NCI-H226 (cell line): ENCODE measurements at places on chromosomes 3 and 15.

DNA sequence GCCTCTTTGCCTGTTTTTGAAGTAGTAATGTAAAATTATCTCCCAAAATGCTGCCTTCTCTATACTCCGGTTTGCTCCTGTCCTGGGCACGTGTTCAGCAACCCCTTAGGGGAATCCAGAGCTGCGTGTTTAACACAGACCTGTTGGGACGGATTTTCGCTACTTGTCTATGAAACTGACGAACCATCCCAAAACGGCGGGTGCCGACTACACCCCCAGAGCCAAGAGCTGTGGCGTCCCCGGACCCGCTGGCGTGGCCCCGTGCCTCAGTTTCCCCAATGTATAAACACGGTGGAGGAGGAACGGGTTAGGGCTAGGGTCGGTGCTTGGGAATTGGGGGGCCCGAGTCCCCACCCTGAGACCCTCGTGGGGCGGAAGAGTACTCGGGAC lies 473 bp downstream of the FHIT start:
- DNase-seq, result no peak

DNA sequence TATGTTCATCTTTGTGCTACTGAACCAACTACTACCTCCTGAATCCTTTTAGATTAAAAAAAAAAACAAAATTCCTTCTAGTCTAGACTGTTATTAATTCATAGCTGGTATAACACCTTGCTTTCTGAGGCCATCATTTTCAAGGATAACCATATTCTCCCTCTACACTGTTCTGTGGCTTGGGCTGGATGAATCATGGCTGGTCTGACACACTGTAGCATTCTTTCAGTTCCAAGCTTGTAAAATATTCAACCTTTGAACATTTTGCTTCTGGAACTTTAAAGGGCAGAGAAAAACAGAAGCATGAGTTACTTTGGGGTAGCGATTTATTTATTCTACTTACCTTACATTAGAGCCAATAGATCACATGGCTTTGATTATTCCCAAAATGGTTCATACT lies 7.6 kb downstream of the HSPBAP1 start:
- peak; percentile 71 for DNase-seq

DNA sequence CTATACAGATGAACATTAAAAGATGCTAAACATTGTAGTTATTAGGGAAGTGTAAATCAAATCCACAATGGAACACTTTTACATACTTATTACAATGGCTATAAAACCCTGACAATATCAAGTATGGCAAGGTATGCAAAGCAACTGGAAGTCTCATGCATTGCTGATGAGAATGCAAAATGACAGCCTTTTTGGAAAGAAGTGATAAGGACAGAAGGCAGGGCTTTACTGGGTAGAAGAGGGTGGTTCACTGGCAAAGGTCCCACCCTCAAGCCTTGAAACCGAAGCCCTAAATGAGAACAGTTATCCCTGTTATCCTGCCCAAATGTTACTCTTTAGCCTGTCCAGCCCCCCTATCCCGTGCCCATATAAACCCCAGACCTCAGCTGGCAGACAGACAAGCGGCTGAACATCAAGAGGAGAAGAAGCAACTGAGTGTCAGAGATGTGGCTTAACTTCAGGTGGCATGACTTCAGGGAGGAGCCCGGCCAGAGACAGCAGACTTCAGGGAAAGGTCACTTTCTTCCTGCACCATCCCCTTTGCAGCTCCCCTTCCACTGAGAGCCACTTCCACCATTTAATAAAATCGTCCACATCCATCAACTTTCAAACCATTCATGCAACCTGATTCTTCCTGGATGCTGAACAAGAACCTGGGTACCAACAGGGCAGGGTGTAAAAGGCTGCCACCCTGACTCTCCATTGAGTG lies 732 bp upstream of the GCSAM start:
- DNase-seq, result no peak

DNA sequence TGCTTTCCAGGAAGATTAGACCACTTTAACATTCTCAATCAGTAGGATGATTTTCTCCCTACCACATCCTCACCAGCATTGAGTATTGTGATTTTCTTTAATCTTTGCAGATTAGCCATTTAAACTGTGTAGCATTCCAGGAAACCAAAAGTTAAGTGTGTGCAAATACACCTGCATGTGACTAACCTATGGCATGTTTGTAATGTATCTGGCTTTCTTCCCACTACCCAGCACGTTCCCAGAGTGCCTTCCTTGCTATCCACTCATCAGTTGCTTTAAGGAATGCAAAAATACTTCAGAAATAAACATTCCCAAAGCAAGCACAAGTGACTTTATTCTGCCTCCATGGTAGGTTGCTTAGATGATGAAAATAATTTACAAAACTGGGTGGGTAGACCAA lies 74.2 kb downstream of the ATG7 start:
- peak; percentile 7 for DNase-seq

GRCh38 chr3:129028866-129029265 lies 27.8 kb downstream of the EFCC1 start:
- DNase-seq, result no peak

DNA sequence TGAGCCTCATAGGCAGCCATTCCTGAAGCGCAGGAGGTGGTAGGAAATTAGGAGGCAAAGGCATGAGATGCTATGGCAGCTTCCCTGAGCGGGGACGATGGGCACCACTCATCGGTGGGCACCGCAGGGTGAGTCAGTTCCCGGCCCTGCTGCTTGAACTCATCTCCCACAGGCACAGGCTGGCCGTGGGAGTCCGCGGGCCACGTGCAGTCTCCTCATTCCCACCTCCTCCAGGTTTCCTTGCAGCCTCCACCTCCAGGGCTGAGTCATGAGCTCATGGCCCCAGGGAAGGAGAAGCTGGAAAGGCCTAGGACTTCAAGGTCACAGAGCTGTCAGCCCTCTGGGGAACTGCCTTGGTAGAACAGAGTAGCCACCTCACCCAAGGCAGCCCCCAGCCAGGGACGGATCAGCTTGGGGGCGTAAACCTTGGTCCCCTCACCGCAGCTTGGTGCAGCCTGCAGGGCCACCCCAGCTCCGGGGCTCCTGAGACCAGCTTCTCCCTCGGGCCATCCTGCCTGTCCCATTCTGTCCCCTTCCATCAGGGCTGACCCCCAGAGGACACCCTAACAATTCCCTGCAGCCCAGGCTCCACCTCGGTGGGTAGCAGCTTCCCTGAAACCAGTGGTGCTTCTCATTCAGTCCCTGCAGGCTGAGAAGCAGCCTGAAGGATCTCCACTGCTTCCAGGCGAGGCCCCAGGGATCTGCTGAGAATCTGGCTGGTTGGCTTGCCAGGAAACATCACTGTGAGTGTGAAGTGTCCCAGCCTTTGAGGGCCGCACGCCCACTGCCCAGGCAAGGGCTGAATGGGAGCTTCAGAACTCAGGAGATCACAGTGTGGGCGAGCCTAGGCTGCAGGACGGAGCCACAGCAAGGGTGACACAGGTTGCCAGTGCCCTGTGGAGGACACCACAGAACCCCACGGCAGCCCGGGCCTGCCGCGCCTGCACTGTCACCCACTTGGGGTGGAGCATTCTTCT lies 150.7 kb upstream of the MEF2A start:
- DNase-seq, result peak; percentile 85

DNA sequence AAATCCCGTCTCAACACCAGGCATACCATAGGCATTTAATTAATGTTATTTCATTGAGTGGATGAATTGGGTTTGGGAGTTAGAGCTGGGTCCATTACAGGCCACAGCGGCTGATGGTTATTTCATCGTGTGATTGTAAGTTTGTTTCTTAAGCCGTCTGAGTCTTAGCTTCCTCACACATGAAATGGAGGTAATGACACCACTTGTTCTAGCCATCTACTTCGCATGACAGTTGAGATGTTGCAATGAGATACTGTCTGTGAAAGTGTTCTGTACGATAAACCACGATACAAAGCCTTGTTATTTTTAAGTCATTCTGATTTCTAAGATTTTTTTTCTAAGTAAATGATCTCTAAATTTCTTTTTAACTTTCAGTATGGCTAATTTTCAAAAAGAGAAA lies 8.6 kb upstream of the TP63 start:
- DNase-seq, result no peak

- DNase-seq, result no peak
Measured at GRCh38 chr3:195876297-195877064, 31.9 kb downstream of the TNK2 start.

- no peak for DNase-seq
Measured at GRCh38 chr3:23932571-23932970, 12.5 kb upstream of the NR1D2 start.

- DNase-seq, result no peak
Measured at GRCh38 chr15:58222679-58223078, 84.5 kb downstream of the AQP9 start.

DNA sequence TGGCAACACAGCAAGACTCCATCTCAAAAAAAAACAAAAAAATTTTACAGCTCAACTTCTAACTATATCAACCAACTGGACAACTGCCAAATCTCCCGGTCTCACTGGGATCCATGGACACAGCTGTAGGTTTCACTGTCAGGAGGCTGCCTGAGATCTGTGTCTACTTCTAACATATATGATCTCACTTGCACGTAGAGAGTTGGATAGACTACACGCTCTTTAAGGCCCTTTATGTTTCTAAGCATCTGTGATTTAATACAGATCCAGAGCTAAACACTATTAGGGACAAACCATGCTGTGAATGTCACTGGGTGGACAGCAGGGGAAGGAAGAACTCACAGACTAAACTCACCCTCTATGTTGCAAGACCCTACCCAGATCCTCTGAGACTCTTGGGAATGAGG lies 13.0 kb upstream of the APOD start:
- no peak for DNase-seq

GRCh38 chr15:29331669-29332068 lies 62.0 kb upstream of the NSMCE3 start:
- DNase-seq, result no peak

GRCh38 chr15:70519616-70520015 lies 243.7 kb downstream of the UACA start:
- DNase-seq, result no peak

DNA sequence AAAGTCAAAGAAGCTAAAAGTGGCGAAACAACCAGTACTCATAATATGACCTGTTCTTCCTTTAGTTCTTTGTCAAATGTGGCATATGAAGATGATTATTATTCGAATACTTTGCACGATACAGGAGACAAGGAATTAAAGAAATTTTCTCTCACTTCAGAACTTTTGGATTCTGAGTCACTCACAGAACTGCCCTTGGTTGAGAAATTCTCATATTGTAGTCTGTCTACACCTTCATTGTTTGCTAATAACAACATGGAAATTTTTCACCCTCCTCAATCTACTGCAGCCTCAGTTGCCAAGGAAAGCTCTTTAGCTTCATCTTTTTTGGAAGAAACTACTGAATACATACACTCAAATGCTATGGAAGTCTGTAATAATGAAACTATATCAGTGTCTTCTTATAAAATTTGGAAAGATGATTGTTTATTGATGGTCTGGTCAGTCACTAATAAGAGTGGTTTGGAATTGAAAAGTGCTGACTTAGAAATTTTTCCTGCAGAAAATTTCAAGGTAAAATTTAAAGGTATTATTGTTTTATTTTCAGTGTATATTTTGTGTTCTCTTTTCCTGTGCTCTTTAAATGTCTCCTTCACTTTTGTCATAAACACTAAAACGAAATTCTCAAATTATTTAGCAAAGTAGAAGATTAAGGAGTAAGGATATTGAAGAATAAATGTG lies 89.0 kb downstream of the AP4E1 start:
- no peak for DNase-seq

DNA sequence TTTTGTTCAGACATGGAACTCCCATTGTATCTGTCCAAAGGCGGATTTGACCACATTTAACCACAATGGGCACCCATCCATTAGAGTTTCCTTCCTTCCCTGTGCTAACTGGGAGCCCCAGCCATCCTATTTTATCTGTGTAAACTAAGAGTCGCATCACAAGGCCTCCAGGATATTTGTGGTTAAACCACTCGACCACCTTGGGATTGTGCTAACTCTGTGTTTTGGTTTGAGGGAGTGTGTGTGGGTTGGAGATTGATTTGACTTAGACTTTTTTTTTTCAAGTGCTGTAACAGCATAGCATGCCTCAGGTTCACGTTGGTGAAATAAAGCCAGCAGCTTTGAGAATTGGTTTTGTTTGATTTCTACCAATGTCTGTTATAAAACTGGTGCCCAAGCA lies 100.4 kb upstream of the TP63 start:
- DNase-seq, result peak; percentile 46

GRCh38 chr3:152258448-152259393 lies 10.0 kb upstream of the MBNL1 start:
- DNase-seq, result peak; percentile 97

GRCh38 chr3:160694345-160694744 lies 17.4 kb downstream of the ARL14 start:
- DNase-seq, result no peak

DNA sequence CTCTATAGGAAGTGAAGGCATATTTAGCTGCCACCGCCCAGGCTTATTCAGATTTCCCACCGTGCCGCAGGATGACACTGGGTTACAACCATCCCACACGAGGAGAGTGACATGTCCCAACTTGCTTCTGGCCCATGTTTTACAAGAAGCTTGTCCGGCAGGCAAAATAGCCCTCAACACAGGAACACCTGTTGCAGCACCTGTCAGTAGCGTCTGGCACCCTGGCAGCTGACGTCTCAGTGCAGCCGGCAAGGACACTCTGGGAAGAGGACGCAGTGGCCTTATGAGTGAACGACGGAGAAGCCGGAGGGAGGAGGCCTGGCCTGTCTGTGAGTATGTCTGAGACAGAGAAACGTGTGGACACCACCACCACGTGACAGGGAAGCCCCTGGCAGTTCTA lies 32.1 kb downstream of the FAM174B start:
- DNase-seq, result no peak

GRCh38 chr3:39106281-39106811 lies 1.1 kb downstream of the GORASP1 start:
- no peak for DNase-seq

DNA sequence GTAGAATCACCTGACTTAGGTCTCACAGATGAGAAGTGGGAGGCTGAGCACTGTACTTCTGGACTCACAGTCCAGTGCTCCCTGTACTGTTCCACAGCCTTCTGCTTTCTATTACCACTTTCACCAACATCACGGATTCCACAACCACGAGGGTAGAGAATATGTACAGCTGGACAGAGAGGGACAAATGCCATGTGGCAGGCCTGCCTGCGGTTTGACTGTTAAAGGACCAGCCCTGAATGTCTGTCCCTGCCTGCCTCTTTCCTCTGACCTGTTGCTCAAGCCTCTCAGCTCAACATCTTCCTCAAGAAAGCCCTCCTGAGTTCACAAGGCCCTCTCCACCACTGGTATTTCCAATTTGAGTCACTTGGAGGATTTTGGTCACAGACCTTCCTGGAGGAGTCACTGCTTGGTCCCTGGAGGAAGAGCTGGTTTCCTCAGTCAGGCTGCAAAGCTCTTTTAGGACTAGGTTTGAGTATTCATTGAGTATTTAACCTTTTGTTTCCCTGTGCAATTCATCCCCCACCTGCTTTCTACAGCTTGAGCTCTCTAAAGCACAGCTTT lies 49.1 kb downstream of the RAB11A start:
- DNase-seq, result no peak

GRCh38 chr3:69463531-69463930 lies 77.6 kb upstream of the FRMD4B start:
- no peak for DNase-seq

GRCh38 chr3:148998297-148998696 lies 7.0 kb downstream of the GYG1 start:
- DNase-seq, result no peak

- DNase-seq, result no peak
Measured at GRCh38 chr3:105916767-105917166, 48.0 kb upstream of the CBLB start.
